ENCODE measurements at places on chromosomes 6 and 20.
A peak's percentile ranks its signal among the peaks of the same experiment; 100 is the strongest.

DNA sequence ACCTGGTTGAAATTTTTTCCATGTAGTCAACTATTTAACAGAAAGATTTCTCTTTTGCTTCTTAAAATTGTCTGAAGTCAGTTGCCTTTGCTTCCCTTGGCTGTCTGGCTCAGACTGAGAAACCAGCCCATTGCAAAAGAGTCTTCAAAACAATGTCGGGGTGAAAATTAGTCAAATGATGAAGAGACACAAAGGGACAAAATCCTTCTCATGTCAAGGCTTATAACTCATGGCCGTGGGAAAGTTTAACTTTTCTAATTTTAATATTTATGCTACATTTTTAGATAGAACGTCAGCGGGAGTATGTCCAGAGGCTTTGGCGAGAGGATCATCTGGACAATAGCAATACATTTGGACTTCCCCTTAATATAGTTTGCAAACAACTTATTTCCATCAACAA lies 127.2 kb downstream of the CD164 start:
- no peak for DNase-seq

GRCh38 chr6:53349209-53349693 lies 501 bp upstream of the ELOVL5 start:
- DNase-seq: no peak

DNA sequence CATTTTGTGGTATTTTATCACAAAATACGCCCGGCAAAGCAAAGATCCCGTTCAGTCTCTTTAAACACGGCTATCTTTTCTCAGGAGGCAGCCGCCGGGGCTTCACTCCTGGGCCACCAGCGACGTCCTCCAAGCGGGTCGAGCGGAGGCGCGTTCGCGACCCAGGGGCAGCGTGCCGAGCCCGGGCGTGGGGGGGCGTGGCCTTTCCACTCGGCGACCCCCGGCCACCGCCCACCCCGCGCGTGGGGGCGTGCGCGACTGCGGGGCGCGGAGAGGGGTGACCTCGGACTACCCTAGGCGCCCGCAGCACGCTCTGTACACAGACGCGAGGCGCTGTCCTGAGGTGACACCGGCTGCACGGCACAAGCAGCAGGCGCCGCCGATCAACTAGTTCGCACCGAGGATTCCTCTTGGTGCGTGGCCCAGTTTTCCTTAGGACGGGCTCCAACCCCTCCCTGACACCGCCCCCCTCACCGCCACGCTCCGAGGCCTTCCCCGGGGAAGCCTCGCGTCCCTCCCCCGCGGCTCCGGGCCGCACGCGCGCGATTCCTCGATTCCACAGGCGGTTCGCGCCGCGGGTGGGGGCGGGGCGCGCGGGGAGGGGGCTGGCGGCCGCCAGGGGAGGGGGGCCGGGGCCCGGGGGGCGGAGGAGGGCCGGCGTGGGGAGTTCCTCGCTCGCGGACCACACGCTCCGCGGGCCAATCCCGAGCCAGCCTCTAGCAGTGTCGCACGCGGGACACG lies 1.1 kb upstream of the JARID2 start:
- no peak for DNase-seq

- DNase-seq: no peak
Measured at GRCh38 chr20:462199-462991, at the start of gene TBC1D20. Gene TBC1D20, minus strand, starts transcription at chr20:462533. Its CDS starts 128 bp downstream, at chr20:462405.

DNA sequence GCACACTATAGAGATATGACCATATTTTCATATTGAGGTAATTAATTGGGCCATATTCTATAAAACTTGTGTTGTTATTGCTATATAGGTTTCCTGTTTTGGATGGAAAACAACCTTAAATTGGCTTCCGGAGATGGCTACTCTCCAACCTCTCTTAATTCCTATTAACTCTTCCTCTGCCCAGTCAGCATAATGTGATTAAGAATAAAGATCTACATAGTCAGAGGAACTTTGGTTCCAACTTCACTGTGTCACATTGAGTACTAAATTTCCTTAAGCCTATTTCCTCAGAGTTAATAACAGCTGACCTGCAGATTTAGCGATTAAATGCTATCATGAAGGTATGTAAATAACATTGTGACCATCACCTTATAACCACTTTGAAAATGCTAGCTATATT lies 67.7 kb downstream of the PTPRK start:
- no peak for DNase-seq

DNA sequence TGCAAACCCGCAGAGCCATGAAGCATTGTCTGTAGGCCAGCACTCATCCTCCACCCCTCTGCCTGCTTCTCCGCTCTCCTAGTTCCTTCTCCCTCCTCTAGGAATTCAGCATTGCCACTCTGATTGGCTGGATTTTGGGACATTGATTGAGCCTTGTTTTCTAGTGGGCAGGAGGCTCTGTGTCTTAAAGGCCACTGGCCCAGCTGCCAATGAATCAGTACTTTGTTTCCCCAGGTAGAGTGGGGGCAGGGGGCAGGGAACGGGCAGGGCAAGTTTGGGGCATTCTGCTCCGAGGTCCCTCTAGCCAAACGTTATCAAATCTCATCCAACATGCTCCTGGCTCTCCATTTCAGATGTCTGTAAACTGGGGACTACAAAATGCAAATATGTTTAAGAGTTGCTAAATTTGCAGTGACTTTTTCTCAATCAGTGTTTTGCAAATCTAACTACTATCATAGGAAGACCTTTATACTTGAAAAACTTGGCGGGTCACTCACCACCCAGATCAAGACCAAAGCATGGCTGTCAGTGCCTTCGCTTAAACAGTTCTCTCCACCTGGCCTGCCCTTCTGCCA lies 10.4 kb upstream of the BPI start:
- no peak for DNase-seq

DNA sequence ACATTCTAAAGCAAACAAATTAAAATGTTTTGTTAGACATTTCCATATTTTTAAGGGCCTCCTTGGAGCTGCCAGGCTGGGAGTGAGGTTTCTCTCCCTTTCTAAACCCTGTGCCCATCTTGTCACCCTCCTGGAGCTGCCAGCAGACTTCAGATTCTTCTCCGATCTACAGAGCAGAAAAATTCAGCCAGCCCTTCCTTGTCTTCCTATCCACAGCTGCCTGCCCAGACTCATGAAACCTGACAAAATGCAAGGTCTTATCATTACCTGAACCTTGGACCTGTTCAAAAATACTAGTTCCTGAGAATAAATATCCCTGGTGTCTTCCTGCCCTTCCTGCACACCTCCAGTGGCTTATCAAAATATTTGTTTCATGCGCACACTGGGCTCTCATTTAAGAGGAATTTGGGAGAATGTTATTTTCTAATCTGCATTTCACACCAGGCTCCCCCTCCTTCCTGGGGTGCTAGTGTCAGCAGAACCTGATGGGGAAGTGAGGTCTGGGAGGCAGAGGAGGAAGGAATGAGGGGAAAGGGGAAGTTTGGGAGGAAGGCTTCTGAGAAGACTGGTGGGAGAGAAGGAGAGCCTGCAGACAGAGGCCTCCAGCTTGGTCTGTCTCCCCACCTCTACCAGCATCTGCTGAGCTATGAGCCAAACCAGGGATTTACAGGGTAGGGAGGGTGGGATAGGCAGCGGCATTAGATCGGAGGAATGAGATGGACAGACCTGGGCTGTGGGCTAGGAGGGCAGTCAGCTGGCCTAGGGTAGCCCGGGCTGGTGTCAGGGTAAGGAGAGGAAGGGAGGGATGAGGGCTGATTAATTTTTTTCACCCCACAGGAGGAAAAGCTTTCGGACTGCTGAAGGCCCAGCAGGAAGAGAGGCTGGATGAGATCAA lies at the start of gene AIF1:
AIF1 (plus strand) TSS at position 551 of the 895 bp plus-strand sequence; CDS start at position 647, 96 bp downstream.
- no peak for DNase-seq

- DNase-seq: peak; percentile 94
Measured at GRCh38 chr20:51447097-51447764, 95.3 kb downstream of the NFATC2 start.

DNA sequence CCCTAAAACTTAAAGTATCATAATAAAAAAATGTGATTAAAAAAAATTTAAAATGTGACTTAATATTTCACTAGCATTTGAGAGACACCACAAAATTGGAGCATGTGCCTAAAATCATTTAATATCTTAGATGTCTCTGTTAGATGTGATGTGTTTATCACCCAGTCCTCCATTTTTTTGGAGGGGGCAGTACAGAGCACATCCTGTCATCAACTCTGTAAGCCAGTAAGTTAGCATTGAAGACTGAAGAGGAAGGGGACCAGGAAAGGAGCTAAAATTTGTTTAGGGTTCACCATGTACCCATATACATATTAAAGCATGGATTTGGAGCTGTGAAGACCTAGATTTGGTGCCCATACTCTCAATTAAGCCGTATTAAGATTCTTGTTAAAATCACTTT lies 30.7 kb upstream of the ADIG start:
- no peak for DNase-seq

Measured in BJ (cell line).